Thoracic aorta endothelial cell (primary cell): ENCODE measurements at places on chromosomes 6 and 20. TPM values are rescaled to one million over a fixed set of nuclear protein-coding genes. Genes with fewer than 3 reads are reported as not detected.

PPP1R16B gene
- 78.5 and 93.3 TPM in 2 replicates for total RNA-seq

UNC5CL gene
- total RNA-seq: 0.14 TPM in 1 of 2 replicates, not detected in the other

DEFB113 gene
- total RNA-seq: not detected in 2 replicates

DCDC2 gene
- not detected in 2 replicates for total RNA-seq

RSPO3 gene
- total RNA-seq: 0.53 and 5.1 TPM in 2 replicates

GPX5 gene
- total RNA-seq: not detected in 2 replicates

SAMD10 gene
- total RNA-seq: 1.9 and 2.6 TPM in 2 replicates

LY6G6C gene
- total RNA-seq: not detected in 2 replicates

GPR6 gene
- total RNA-seq: not detected in 2 replicates

ZKSCAN3 gene
- 3.1 and 3.4 TPM in 2 replicates for total RNA-seq

SLC35D3 gene
- total RNA-seq: not detected in 2 replicates

WFDC9 gene
- not detected in 2 replicates for total RNA-seq

PYGB gene
- 75.8 and 76.3 TPM in 2 replicates for total RNA-seq

TNF gene
- total RNA-seq: not detected in 2 replicates

CD2AP gene
- 76.9 and 78.5 TPM in 2 replicates for total RNA-seq

SULF2 gene
- total RNA-seq: 41.2 and 92.0 TPM in 2 replicates

PERP gene
- 36.7 and 47.4 TPM in 2 replicates for total RNA-seq

GCM1 gene
- total RNA-seq: not detected in 2 replicates

LAMA5 gene
- total RNA-seq: 103 and 108 TPM in 2 replicates

WFDC12 gene
- total RNA-seq: not detected in 2 replicates

KHDC1 gene
- total RNA-seq: 1.1 and 1.5 TPM in 2 replicates

FAM83C gene
- total RNA-seq: not detected in 2 replicates

WFDC2 gene
- total RNA-seq: not detected in 2 replicates

PROKR2 gene
- not detected in 2 replicates for total RNA-seq

TGM3 gene
- total RNA-seq: not detected in 2 replicates

CST5 gene
- total RNA-seq: not detected in 2 replicates

HCRTR2 gene
- total RNA-seq: not detected in 2 replicates

ATXN1 gene
- 32.1 and 33.5 TPM in 2 replicates for total RNA-seq

EFCAB8 gene
- 0.43 TPM in 1 of 2 replicates, not detected in the other for total RNA-seq

LST1 gene
- 0.29 and 0.40 TPM in 2 replicates for total RNA-seq

ADGB gene
- not detected in 2 replicates for total RNA-seq

ZFAND3 gene
- total RNA-seq: 18.9 and 22.7 TPM in 2 replicates

KHDRBS2 gene
- total RNA-seq: not detected in 2 replicates

GNL1 gene
- 37.1 and 42.9 TPM in 2 replicates for total RNA-seq

CCN6 gene
- not detected in 2 replicates for total RNA-seq

CRISP2 gene
- not detected in 2 replicates for total RNA-seq

WFDC5 gene
- total RNA-seq: not detected in 2 replicates

XKR7 gene
- total RNA-seq: not detected in 2 replicates

MYO6 gene
- 54.6 and 55.5 TPM in 2 replicates for total RNA-seq

KDM1B gene
- 12.4 and 13.2 TPM in 2 replicates for total RNA-seq

LGSN gene
- under 0.01 TPM in 1 of 2 replicates, not detected in the other for total RNA-seq

SLC25A27 gene
- total RNA-seq: 1.7 and 4.2 TPM in 2 replicates

LZTS3 gene
- total RNA-seq: 1.9 and 3.2 TPM in 2 replicates
